Dorsolateral prefrontal cortex (tissue), 122 donors: ENCODE measurements at places on chromosomes 5 and 9.

DNA sequence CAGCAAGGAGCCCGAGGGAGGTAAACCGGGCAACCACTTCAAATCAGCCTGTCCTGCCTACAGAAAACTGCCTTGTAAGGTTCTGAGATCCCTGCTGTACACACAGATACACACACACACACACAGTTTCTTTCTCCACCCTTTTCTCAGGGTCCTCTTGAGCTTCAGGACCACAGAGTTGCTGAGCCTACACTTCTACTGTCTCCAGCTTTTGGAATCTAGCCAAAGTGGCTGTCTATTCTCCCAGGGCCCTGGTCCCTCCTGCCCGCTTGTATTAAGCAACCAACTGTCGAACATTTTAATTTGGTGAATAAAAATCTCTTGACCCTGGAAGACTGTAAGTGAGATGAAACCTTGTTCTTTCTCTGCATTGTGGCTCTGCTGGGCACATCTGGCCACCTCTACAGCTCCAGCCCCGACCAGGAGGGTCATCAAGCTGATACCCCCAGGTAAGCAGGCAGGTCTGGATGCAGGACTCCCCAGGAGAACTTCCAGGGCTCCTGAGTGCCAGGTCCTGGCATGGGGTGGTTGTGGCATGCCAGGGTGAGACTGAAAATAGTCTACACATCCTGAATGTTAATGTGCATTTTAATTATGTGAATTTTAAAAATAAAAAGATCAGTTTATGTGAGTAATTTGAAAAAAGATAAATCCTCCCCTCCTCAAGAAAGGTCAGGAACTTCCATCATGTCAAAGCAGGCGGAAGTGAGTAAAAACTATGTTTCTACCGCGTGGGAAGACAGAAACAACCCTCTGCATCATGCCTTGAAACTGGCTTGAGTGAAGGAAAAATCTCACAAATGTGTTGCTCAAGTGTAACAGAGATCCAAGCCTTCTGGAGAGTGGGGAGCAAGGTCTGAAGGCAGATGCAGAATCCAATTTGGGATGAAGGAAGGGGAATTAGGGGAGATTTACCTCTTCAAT is 15.0 kb upstream of the S1PR3 start:
- no peak for DNase-seq

DNA sequence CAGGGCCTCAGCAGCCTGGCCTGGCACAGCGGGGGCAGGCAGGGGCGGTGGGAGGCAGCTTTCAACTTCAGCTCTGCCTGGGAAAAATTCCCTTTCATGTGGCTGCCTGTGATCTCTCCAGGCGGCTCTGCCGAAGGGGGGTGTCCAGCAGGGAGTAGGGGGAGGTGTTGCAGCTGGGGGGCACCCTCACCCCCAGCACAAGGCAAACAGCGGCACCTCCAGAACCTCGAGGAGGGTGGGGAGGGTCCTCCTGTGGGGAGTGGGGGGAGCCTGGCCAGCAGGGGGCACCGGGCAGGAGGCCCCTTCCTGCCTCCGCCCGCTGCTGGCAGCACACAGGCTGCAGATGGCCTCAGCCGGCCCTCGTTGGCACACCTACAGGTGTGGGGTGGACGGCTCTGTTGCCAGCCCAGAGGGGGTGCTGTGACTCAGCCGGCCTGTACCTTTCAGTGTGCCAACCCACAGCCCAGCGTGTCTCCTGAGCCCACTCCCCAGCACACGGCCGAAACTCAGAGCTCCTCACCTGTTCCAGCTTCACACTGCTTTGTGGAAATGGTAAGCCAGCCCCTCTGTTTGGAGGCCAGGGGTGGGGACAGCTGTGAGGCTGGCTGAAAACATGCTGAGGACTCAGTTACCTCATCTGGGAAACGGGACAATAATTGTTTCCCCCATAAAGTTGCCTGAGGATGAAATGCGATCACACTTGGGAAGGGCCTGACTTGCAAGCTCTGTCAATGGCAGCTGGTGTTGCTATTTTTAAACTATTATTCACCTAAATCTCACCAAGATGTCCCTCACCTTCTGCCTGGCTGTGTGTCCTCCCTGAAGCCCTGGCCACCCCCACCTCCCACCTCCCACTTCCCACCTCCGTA is 37.0 kb downstream of the CXXC5 start:
- DNase-seq: no peak

DNA sequence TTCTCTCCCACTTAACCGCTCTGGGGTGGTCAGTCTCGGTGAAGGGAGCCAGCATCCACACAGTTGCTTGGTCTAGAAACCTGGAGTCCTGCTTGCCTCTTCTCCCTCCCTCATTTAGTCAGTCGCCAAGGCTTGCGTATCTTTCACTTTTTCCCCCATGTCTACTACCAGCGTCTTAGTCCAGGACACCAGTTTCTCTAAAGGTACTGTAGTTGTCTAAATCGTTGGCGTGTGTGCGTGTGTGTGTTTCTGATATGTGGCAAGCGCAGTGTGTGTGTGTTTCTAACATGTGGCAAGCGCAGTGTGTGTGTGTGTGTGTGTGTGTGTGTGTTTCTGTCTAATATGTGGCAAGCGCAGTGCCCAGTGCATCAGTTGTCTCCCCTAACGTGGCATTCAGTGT is 641 bp downstream of the ATP6V1G1 start:
- DNase-seq: no peak

GRCh38 chr9:21779397-21779796 is 23.0 kb upstream of the MTAP start:
- no peak for DNase-seq

DNA sequence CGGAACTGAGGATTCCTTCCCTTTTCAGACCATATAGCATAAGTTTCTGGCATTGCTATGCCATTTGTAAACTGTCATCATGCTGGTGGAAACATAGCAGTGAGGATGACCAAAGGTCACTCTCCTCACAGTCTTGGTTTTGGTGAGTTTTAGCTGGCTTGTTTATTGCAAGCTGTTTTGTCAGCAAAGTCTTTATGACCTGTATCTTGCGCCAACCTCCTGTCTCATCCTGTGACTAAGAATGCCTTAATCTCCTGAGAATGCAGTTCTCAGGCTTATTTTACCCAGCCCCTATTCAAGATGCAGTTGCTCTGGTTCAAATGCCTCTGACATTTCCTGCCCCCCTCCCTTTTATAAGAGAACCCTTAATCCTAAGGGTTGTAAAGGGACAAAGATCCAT is 26.7 kb upstream of the GRIA1 start:
- DNase-seq: no peak

DNA sequence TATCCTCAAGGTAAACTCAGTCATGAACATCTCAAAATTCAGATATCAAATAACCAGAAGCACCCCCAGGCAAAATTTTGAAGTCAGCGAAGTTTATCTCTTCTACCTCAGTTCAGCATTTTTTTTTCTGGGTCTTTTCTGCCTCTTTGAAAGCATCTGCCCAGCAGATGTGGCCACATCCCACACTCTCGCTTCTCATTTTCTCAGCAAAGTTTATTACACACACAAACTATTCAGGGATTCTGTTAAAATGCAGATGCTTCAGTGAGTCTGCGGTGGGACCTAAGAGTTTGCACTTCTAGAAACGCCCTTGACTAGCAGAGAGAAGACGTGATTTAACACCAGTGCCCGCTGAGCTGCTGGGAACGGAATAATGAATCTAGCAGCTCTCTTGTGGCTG is 19.3 kb downstream of the RASEF start:
- DNase-seq: no peak

GRCh38 chr9:121289026-121289771 is 21.2 kb downstream of the GSN start:
- DNase-seq: peak; percentile 82

- DNase-seq: no peak
Measured at GRCh38 chr9:94576131-94576530, 17.5 kb downstream of the FBP2 start.

- DNase-seq: no peak
Measured at GRCh38 chr5:110269478-110270142, 456.9 kb downstream of the TMEM232 start.

DNA sequence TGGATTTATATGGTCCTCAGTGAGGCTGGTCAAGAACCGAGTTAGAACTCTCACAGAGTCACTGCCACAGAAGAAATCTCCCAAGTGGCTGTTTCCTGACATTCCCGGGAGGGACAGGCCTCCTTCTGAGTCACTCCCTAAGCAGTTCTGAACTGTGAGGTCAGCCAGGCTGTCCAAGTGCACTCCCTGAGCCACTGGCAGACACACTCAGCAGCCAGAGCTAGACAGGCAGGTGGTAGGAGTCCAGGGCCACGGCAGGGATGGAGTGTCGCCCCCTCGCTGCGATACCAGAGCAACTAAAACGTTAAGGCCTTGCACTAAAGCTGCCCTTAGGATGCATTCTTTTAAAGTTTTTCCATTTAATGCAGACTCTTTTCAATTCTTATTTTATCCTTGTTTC is 3.4 kb downstream of the IL4 start:
- no peak for DNase-seq

GRCh38 chr5:180470361-180470760 is 23.8 kb upstream of the CNOT6 start:
- no peak for DNase-seq

- DNase-seq: no peak
Measured at GRCh38 chr9:13597427-13597826, 317.9 kb upstream of the MPDZ start.
